ENCODE measurements at places on chromosomes 4 and X.

DNA sequence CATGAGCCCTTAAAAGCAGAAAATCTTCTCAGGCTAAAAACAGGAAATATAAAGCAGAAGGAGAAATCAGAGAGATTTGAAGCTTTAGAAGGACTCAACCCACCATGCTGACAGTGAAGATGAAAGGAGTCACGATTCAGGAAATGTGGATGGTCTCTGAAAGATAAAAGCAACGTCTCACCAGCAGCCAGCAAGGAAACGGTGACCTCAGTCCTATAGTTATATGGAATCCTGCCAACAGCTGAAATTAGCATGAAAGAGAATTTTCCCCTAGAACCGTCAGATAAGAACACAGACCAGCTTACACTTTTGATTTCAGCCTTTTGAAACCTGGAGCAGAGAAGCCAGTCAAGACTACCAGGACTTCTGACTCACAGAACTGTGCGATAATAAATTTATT, 715.7 kb upstream of the HTR2C start:
- DNase-seq: no peak

DNA sequence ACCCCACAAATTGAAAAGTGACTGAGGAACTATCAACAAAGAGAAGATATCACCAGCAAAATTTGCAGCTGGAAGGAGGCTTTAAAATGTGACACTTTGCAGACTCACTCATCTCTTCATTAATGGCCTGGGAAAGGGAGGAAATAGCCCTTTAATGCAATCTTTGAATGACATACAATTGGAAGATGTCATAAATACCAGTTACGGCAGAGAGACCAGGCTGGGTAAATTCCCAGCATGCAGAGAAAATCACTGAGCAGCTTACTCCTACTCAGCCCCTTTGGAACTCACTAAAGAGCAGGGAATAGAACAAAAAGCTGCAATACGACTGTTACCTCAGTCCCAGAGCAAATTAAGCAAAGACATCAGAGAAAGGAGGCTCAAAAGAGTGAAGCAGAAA, 238.9 kb downstream of the HS3ST1 start:
- DNase-seq: no peak

- DNase-seq: no peak
Observed at GRCh38 chr4:130238121-130238520, 1142.2 kb downstream of the C4orf33 start.

GRCh38 chr4:118842055-118842454, 6.1 kb upstream of the SEC24D start:
- no peak for DNase-seq

DNA sequence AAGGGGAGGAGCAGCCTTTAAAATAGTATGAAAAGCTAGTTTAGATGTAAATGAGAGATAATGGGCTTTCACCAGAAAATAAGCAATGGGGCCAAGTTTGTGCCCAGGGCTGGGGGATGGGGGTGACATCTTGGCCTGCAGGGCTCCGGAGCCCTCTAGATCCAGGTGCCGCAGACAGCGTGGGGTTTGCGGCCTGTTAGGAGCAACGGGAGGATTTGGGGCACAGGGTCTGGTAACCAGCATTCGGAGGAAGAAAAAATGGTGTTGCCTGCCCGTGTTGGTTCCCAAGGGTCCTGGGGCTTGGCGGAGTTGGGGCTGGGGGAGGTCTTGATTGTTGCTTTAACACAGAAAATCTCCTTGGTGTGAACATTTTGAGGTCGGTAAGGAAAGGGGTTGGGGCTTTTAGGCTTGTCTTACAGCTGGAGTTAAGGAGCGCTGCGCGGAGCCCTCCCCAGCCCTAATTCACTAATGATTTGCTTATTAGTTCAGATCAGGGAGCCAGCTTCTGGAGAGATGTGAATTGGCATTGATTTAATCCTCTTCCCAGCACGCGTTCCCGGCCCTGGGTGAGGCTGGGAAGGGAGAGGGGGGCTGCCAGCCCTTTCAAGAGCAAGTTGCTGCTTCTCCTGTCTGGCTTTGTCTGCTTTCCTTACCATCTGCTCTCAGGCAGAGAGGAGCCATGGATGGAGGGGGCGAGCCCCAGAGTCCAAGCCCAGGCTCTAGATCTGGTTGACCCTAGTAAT, 443.4 kb downstream of the BCOR start:
- no peak for DNase-seq

DNA sequence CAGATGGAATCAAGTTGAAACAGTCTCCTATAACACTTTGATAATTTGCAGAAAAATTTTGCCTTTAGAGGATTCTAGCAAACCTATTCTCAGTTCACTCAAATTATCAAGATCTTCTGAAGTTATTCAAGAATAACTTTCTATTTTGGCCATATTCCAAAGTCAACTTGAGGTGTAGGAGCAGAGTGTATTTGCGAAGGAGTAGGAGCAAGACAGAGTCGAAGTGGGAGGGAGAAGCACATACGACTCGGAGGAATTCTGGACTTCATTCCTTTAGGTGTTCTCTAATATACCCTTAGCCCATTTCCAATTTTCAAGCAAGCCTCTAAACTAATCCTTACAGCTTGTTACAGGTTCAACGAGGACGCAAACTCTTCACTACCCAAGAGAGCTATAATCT, 252.9 kb downstream of the GPM6A start:
- DNase-seq: no peak

- DNase-seq: no peak
Observed at GRCh38 chrX:73799888-73800287, 236.9 kb downstream of the CHIC1 start.

DNA sequence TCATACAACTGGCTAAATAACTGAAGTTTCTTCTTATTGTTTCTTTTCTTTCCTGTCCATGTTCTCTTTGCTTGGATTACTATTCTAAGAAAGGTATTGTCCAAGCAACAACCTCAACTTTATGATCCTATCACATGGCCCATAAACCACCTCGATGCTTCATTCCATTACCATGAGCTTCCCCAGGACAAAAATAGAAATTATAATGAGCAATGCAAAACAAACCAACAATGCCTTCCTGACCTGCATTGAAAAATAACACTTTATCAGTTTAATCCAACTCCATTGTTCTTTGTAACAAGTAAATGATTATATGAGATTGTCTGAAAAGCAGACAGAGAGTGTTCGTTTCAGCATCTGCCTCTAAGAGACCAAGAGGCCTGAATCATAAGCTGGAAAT, 148.8 kb downstream of the HS6ST2 start:
- DNase-seq: no peak

DNA sequence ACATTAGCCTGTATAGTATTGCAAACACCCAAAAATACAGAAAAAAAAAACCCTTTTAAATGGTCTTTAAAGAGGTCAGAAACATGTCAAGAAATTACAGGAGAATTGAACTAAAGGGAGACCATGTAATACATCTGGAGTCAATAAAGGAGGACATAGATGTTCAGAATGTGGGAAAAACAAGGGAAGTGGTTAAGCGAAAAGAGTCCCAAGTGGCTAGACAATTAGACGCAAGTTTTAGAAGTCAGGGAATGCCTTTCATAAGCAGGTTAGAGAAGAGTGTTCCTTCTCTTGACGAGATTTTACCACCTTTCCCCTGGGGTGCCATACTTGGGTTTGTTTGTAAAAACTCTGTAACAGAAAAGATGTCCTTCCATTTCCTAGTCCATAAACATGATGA, 7.8 kb downstream of the LNX1 start:
- DNase-seq: no peak

- no peak for DNase-seq
Observed at GRCh38 chr4:141109983-141110382, 23.3 kb downstream of the RNF150 start.

DNA sequence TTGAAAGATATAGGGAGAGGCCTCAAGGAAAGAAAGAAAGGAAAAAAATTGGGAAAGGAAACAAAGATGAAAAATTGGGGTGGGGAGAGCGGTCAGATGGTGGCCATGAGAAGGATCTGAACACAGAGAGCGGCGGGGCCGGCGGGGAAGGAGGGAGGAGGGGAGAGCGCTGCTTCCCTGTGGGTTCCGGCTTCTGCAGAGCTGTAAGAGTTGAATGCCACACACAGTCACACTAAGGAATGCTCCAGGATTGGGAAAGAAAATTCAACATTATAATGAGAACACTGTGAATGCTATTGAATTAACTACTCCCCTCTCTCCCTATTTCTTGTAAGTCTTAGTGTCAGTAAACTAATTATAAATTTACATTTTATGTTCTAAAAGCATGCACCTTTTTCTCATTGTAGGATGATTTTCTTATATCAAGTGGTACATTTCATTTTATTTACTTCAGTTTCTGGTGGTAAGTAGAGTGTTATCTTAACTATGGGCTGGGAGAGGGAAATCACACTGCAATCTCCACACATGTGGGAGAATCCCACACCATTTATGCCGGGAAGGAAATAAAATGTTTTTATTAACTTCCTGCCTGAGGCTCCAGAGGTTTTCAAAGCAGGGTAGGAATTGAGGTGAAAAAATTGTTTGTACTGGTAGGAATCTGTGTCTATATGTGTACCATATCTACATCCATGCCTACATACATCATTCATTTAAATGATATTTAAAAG, 904 bp downstream of the F11 start:
- no peak for DNase-seq

- no peak for DNase-seq
Observed at GRCh38 chrX:79371640-79372039, 4.5 kb upstream of the ITM2A start.

- no peak for DNase-seq
Observed at GRCh38 chrX:46381630-46382029, 163.6 kb downstream of the ZNF674 start.

DNA sequence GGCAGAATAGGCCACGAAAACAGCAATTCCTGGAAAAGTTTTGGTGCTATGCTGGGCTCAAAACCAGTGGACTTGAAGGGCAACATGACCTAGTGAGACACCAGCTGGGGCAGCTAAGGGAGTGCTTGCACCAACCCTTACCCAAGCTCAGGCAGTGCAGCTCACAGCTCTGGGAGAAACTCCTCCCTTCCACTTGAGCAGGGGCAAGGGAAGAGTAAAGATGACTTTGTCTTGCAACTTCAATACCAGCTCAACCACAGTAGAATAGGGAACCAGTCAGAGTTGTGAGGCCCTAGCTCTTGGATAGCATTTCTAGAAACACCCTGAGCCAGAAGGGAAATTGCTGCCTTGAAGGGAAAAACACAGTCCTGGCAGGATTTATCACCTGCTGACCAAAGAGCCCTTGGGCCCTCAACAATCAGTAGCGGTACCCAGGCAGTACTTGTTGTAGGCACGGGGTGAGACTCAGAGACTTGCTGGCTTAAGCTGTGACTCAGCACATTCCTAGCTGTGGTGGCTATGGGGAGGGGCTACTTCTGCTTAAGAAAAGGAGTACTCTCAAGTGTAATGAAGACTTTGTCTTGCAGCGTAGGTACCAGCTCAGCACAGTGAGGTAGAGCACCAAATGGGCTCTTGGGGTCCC, 19.7 kb upstream of the ABCG2 start:
- DNase-seq: no peak
